ENCODE measurements at places on chromosomes 5 and 9.

DNA sequence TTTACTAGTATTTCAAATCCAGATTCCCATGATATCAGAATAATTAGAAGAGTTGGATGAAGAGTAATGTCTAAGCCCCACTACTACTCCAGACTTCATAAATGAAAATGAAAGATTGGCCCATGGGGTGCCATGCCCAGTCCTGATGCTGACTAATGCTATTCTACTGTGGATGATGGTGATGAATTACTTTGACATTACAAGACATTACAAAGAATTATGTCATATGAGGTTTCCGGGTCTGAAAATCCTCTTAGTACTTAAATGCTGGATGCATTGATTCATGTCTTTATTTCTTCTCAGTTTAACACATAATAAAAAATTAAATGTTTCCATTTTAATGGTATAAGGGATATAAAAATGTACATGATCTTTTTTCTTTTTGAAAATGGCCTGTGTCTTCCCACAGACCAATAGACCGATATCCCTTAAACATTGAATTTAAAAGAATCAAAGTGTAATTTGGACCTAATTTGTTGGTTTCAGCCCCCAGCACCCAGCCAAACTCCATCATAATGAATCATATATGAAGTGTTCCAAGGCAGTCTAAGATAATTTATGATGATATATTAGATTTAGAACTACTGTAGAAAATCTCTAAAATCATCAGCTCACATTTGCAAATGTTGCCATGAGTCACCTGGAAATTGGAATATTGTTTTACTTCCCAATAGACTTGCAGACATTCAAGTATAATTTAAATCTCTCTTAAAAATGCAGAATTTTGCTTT lies 223.6 kb upstream of the SGCD start:
- no peaks in the 10 kb centered on the region for H3K4me1 ChIP-seq
- DNase-seq: no peak
- no peaks in the 10 kb centered on the region for H3K36me3 ChIP-seq
- no peaks in the 10 kb centered on the region for H3K27me3 ChIP-seq

- H3K27me3 ChIP-seq: peaks cover 4% of the 10 kb centered on the region
- H3K4me1 ChIP-seq: no peaks in the 10 kb centered on the region
- H3K27ac ChIP-seq: no peak overlapping the region
- no peaks in the 10 kb centered on the region for H3K36me3 ChIP-seq
- no peak for DNase-seq
Measured at GRCh38 chr5:76788362-76788761, 30.5 kb upstream of the F2RL1 start.

GRCh38 chr5:58188262-58188651 lies 271.6 kb downstream of the PLK2 start:
- no peak for DNase-seq
- H3K4me1 ChIP-seq: no peaks in the 10 kb centered on the region
- H3K4me3 ChIP-seq: no peak overlapping the region

GRCh38 chr9:25537808-25538207 lies 140.4 kb downstream of the TUSC1 start:
- H3K36me3 ChIP-seq: no peaks in the 10 kb centered on the region
- H3K4me3 ChIP-seq: no peak overlapping the region
- no peak overlapping the region for H3K27ac ChIP-seq
- DNase-seq: no peak
- H3K27me3 ChIP-seq: no peaks in the 10 kb centered on the region
- H3K4me1 ChIP-seq: no peaks in the 10 kb centered on the region

- H3K4me1 ChIP-seq: no peaks in the 10 kb centered on the region
- no peak overlapping the region for H3K27ac ChIP-seq
- no peak for DNase-seq
- peaks cover 16% of the 10 kb centered on the region for H3K27me3 ChIP-seq
- no peaks in the 10 kb centered on the region for H3K36me3 ChIP-seq
Measured at GRCh38 chr5:164244-164643, 27.1 kb upstream of the LRRC14B start.

DNA sequence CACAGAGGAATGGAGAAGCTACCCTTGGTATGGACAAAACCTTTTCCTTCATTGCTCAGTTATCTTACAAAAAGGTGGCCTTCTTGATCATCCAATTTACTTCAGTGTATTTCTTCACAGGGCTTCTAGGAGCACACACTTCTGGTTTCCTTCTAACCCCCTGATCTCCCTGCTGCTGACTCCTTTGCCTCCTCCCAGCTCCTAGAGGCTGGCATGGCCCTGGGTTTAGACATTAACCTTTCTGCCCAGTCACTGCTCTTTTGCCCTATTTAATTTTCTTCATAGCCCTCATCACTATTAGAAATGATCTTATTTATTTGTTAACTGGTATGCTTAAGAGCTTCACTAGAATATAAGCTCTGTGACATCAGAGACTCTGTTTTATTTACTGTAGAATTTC lies 63.2 kb downstream of the ANKRD55 start:
- peaks cover 12% of the 10 kb centered on the region for H3K27me3 ChIP-seq
- H3K4me1 ChIP-seq: peaks cover 2% of the 10 kb centered on the region
- H3K36me3 ChIP-seq: peaks cover 2% of the 10 kb centered on the region

GRCh38 chr9:94945197-94946144 lies 219.0 kb downstream of the AOPEP start:
- no peak for DNase-seq
- no peaks in the 10 kb centered on the region for H3K27me3 ChIP-seq
- peaks cover 10% of the 10 kb centered on the region for H3K4me1 ChIP-seq
- H3K27ac ChIP-seq: no peak overlapping the region

- H3K4me3 ChIP-seq: no peak overlapping the region
- H3K4me1 ChIP-seq: peaks cover 18% of the 10 kb centered on the region
- no peak overlapping the region for H3K27ac ChIP-seq
- H3K36me3 ChIP-seq: peaks cover 45% of the 10 kb centered on the region
- H3K27me3 ChIP-seq: no peaks in the 10 kb centered on the region
Measured at GRCh38 chr9:33468797-33469621, 4.7 kb downstream of the NOL6 start.

DNA sequence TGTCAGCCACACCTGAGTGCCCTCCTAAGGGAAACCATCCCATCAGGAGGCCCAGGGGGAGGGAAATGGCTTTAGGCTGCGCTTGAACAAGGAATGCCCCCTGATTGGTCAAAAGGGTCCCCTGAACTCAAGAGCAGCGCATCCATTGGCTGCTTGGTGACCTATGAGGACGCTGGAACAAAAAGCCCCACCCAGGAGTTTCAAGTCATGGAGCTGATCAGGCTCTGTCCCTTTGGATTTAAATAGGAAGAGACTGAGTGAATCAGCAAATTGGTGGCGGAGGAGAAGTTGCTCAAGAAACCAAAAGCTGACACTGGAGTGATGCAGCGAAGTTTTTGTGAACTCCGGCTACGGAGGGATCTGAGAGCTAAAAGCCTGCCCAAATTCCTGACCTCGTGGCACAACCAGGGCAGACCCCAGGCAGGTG lies 66.7 kb downstream of the SMIM23 start:
- H3K4me3 ChIP-seq: no peak overlapping the region
- peak overlapping the region; percentile 25 for H3K27ac ChIP-seq
- no peaks in the 10 kb centered on the region for H3K27me3 ChIP-seq
- DNase-seq: no peak

DNA sequence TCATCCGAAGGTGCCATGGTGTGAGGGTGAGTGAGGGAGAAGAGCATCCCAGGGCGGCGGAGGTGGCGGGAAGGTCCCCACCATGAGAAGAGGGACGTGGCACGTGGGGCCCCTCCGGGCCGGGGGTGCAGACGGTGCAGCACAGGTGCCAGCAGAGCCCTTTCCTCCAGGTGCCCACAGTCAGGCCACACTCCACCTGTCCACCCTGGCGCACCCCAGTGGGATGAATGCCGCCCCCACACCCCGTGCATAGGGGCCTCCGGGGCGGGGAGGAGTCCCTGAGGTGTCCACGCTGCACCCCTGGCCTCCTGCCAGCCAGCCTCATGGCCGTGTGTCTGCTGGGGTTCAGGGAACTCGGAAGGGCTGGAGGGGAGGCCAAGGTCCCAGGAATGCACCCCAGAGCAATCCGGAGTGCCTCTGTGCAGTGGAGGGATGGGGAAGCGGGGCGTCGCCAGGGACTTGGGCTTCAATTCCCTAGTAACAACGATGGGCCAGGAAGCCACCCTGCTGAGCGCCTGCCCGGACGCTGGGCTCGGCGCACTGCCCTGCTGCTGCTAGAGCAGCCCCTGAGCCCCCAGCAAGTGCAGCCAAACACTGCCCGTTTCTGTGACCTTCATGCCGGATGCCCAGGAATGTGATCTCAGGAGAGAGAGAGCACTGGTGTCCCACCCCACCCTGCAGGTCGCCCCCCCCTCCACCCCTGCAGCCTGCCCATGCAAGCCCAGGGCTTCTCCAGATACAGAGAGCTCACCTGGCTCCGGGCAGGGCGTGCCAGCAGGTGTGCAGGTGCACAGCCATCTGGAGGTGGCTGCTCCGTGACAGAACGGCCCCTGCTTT lies 8.8 kb upstream of the NACC2 start:
- no peak overlapping the region for H3K27ac ChIP-seq
- H3K4me3 ChIP-seq: no peak overlapping the region
- peaks cover 56% of the 10 kb centered on the region for H3K27me3 ChIP-seq
- no peaks in the 10 kb centered on the region for H3K36me3 ChIP-seq
- no peak for DNase-seq

DNA sequence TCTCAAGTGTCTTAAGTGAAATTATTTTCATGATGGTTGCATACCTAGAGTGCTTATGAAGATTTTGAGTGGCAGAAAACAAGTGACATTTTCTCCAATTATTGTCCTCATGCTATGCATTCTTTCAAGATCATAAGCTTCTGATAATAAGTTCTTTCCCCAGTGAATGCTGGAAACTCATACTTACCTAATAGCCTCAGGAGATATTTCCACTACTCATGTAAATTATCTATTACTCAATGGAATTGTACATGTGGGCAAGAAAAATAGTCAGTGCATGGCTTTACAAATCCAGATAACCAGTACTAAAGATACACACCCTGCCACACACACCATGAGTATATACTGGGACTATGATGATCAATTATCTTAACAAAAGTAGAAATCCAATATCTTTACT lies 1219.4 kb upstream of the C9orf72 start:
- DNase-seq: no peak
- no peaks in the 10 kb centered on the region for H3K36me3 ChIP-seq
- no peaks in the 10 kb centered on the region for H3K4me1 ChIP-seq
- H3K4me3 ChIP-seq: no peak overlapping the region
- no peak overlapping the region for H3K27ac ChIP-seq
- H3K27me3 ChIP-seq: no peaks in the 10 kb centered on the region

DNA sequence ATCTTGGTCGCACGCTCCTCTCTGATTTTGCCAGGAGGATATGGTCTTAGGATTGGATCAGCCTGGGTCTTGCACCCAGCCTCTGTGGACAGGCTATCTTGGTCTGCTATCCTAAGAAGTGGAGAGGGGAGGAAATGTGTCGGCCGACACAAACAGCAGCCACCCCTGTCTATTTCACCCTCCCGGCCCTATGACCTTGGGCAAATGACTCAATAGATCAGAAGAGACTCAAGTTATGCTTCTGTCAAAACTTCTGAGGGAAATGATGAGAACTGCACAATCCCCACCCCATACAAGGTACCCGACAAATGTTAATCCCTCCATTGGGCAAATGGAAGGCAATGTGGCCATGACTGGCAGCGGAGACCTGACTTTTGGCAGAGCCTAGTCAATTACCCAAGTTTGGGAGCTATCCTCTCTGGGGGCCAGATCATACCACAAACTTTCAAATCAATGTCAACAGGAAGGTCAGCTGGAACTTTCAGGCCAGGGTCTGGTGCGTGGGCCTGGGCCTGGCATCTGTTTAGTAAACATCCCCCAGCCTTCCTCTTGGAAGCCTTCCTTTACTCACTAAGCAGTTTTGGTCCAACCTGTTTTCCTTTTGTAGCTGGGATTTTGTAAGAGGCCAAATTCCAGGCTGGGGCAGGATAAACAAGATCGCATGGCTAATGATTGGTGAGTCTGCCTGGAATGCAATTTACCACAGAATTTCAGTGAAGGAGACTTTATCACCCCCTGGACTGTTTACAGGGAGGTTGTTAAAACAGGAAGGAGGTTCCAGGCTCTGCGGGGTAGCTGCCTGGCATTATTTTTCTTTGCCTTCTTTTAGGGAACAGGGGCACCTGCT lies 64.2 kb upstream of the CPEB4 start:
- H3K36me3 ChIP-seq: peaks cover 3% of the 10 kb centered on the region
- peaks cover 60% of the 10 kb centered on the region for H3K4me1 ChIP-seq
- no peak for DNase-seq
- H3K27ac ChIP-seq: peak overlapping the region; percentile 49

DNA sequence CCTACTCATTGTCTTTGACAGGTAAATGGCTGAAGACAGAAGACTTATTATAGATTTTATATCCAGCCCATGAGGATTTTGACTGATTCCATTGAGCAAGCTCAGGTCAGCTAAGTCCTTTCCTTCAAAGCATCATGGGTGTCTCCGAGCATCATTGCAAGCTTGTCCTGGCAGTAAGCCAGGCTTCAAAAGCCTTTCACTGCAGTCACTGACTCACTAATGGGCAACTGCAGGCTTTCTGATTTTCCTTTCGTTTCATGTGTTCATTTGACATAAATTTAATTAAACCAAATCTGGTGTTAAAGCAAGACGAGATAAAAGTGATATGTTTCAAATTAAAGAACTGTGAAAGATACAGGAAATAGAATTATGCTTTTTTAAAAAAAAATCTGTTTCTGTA lies 426.2 kb downstream of the ANXA1 start:
- DNase-seq: no peak
- no peak overlapping the region for H3K27ac ChIP-seq
- no peaks in the 10 kb centered on the region for H3K4me1 ChIP-seq
- H3K27me3 ChIP-seq: no peaks in the 10 kb centered on the region
- no peaks in the 10 kb centered on the region for H3K36me3 ChIP-seq

DNA sequence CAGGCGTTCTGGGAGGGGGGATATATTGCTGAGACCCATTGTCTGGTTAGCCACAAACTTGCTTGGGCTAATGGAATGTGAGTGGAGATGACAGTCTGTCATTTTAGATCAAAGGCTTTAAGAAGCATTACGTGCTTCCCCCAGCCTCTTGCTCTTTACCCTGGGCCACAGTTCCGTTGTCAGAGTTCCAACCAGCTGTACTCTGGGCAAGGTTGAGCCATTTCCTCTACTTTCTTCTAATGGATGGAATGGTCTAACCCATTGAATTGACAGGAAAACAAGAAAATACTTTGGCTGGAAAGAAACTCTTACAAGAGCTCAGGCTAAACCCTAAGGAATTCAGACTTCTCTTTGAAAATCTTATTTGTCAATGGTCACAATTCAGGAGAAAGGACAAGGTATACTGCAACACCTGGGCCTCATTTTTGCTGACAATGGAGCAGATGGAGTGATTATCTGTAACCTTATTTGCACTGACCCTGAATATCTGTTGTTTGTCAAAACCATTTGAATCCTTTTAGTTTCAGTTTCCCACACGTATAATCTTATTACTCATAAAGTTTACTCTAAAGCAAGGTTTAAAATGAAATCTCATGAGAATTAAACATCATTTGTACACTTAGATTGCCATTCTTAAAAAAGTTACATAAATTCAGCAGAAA lies 231.4 kb downstream of the PDE4D start:
- H3K27me3 ChIP-seq: no peaks in the 10 kb centered on the region
- H3K36me3 ChIP-seq: no peaks in the 10 kb centered on the region
- H3K4me3 ChIP-seq: peak overlapping the region; percentile 59
- DNase-seq: no peak
- peaks cover 11% of the 10 kb centered on the region for H3K4me1 ChIP-seq

- H3K36me3 ChIP-seq: no peaks in the 10 kb centered on the region
- DNase-seq: no peak
- H3K4me1 ChIP-seq: no peaks in the 10 kb centered on the region
Measured at GRCh38 chr5:113268232-113268631, 166.6 kb downstream of the TSSK1B start.

All from stimulated activated naive B cell treated with anti-CD40 and anti-IgM and Interleukin-4, amounts not matched to agents 10 μg/mL and 1 μg/mL and 100 μg/mL, for 72 hours (primary cell).